ENCODE measurements at places on chromosomes 7 and 10.

GRCh38 chr10:87510025-87510424 is 5.3 kb downstream of the MINPP1 start:
- DNase-seq, result no peak

DNA sequence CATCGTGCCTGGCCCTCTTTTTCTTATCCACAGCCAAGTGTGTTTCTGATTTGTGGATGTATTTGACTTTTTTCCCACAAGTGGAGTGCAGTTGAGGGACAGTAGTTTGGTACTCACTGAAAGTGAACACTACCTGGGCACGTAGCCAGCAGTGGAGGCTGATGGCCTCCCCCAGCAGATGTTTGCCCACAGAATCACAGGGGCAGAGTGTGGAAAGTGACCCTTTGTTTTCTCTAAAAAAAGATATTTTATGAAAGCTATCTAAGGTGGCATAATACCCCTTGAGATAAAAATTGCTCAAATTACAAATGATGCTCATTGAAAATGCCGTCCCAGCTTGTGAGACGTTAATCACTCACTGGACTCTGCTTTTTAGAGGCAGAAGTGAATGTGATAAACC is 29.1 kb downstream of the WDR37 start:
- DNase-seq, result no peak

GRCh38 chr7:157928808-157929425 is 592.1 kb downstream of the DNAJB6 start:
- DNase-seq, result no peak

DNA sequence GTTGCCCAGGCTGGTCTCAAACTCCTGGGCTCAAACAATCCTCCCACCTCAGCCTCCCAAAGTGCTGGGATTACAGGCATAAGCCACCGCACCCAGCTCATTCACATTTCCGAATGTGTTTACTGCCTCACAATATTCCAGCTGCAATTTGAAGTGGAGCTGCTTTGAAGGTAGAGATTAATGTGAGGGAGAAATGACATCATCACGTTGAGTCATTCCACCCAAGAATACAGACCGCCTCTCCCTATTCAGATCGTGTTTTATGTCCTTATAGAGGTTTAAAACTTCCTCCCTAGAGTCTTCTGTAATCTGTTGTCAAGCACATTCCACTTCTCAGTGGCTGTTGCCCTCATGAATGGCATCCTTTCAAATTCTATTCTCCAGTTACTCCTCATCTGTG is 100.4 kb upstream of the PDGFA start:
- no peak for DNase-seq

GRCh38 chr7:142598297-142598696 is 151.0 kb upstream of the PRSS1 start:
- no peak for DNase-seq

DNA sequence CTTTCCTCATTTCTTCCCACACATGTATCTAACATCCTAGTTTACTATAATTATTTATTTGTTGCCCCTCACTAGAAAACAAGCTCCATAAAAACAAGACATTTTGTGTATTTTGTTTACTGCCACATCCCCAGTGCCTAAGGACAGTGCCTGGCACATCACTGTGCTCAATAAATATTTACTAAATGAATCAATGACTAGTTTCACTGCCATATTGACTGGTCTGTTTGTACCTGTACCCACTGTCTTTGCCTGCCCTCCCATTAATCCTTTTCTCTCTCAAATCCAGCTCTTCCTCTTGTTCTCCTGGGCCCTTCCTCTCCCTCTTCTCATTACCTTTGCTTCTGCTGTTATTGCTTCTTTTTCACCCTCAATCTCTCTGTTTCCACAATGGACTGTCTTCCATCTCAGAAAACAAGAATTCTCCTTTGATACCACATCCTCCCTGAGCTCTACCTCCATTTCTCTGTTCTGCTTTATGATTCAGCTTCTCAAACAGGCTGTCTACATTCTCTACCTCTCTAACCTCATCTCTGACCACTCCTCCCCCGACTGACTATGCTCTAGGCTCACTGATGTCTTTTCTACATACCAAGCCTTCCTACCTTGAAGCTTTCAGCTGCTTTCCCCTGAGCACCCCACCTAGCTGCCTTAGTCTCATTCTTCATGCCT is 8.3 kb upstream of the FAM133B start:
- no peak for DNase-seq

GRCh38 chr10:25455980-25456567 is 281.3 kb downstream of the GPR158 start:
- no peak for DNase-seq

- DNase-seq, result no peak
Measured at GRCh38 chr7:23607866-23608265, 10.7 kb downstream of the CCDC126 start.

DNA sequence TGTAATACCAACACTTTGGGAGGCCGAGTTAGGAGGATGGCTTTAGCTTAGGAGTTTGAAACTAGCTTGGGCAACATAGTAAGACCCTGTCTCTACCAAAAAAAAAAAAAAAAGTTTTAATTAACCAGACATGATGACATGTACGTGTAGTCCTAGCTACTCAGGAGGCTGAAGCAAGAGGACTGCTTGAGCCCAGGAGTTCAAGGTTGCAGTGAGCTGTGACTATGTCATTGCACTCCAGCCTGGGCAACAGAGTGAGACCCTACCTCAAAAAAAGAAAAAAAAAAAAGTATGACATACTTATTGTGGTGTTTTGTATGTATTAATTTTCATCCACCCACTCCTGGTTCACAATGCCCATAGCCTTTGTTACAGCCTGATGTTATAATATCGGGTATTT is 69.7 kb downstream of the GSAP start:
- no peak for DNase-seq

Measured in neural progenitor cell (in vitro differentiated cells).